LHCN-M2 (cell line): ENCODE measurements at places on chromosomes 5 and 9.

GRCh38 chr5:79929095-79929494, 62.0 kb downstream of the MTX3 start:
- DNase-seq = no peak

GRCh38 chr9:93254806-93255493, 71.0 kb downstream of the WNK2 start:
- no peak for DNase-seq

GRCh38 chr9:1837453-1838084, 177.6 kb upstream of the SMARCA2 start:
- peak; percentile 24 for DNase-seq

DNA sequence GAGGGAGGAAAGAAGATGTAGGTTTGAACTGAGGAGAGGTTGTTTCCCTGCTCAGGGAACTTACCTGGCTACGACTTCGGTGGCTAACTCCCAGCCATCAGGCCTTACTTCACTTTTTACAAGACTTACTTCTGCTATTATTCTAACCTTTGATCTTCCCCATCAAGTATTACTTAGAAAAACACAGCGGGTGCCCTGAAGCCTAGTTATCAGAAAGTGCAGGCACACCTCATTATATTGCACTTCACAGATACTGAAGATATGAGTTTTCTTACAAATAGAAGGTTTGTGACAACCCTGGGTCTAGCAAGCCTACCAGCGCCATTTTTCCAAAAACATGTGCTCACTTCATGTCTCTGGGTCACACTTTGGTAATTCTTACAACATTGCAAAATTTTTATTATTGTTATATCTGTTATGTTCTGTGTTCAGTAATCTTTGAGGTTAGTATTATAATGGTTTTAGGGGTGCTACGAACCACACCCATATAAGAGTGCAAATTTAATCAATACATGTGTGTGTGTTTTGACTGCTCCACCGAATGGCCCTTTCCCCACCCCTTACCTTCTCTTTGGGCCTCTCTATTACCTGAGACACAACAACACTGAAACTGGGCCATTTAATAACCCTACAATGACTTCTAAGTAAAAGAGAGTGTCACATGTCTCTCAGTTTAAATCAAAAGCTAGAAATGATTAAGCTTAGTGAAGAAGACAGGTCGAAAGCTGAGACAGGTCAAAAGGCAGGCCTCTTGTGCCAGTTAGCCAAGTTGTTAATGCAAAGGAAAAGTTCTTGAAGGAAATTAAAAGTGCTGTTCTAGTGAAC, 2102.7 kb upstream of the WWC1 start:
- DNase-seq = no peak

DNA sequence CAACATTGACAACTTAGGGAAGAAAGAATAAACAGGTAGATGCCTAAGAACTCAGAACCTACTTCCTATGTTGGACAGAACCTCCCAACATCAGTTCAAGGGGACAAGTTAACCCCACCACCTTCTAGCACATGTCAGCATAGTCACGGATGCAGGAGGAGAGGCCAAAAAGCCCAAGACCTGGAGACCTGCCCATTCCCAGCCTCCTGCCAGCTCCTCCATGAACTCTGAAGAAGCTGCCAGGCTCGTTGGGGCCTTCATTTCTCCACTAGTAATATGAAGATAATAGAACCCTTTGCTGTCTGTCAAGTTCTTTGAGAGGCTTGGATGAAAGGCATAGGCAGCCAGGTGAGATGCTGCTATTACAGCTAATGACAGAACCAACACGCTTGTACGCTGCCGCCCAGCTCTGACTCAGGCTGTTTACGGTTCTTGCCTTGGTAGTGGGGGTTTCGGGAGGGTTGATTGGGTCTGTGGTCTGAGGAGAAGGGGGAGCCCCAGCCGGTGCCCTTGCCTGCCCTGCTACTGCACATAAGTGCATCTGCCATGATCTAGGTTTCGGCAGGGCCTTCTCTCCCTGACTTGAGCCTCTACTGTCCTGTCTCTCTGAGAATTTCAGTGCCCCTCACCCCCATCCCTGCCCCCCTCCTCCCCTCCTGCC, 82.2 kb downstream of the NRG2 start:
- DNase-seq = no peak
